ENCODE measurements at places on chromosomes 16 and 17.

- DNase-seq: no peak
Observed at GRCh38 chr17:56863974-56864373, 30.0 kb downstream of the DGKE start.

DNA sequence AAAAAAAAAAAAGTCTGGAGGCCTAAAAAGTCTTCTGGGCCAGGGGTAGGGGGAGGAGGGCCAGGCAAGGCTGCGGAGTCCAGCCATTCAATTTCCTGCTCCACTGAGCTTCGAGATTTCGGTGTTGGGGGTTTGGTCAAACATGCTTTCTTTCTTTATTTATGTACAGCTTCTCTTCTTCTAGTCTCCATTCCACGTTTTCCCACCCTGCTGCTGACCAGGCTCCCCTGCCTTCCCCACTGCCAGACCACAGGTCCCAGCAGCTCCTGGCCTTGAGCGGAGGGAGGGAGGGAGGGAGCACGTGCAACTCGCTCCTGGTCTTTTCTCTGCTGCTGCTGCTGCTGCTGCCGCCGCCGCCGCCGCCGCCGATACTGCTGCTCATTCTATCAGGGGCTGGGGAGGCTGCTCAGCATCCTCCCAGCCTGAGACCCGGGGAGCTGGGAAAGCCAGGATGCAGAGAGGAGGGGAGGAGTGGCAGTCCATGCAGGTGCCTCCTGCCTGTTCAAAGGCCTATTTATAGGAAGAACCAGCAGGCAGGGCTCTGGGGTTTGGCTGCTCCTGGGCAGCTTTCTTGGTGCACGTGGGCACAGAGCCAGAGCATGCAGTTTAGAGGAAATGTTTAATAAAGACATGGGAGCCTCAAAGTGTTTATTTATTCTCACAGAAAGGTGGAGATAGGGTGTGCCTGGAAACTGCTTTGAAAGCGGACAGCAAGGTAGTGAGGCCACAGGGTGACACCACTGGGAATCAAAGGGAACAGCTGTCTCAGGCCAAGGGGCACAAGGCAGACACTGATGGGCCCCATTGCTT lies 23.4 kb upstream of the ZFHX3 start:
- DNase-seq: no peak

- no peak for DNase-seq
Observed at GRCh38 chr16:56583351-56584168, 5.8 kb upstream of the MT3 start.

GRCh38 chr17:56141046-56141839 lies 12.0 kb upstream of the ANKFN1 start:
- DNase-seq: no peak

DNA sequence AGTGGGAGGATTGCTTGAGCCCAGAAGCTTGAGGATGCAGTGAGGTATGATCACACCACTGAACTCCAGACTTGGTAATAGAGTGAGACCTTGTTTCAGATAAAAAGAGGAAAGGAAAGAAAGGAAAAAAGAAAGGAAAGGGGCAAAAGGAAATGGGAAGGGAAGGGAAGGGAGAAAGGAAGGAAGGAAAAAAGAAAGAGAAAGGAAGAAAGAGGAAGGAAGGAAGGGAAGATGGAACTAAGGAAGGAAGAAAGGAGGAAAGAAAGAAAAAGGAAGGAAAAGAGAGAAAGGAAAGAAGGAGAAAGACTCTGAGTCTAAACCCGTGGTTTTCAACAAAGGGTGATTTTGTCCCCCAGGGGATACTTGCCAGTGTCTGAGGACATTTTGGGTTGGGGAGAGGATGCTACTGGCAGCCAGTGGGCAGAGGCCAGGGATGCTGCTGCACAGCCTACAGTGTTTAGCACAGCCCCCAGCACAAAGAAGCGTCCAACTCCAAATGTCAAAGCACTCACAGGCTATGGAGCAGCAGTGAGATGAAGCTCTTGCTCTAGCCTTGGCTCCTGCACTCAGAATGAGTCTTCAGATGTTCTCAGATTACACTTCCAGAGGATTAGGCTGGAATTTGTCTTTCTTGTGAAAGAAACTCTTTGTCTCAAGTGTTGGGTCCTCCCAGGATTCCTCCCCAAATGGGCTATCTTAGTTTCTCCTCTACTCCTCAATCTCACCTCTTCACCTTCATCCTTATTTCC lies 64.2 kb downstream of the BMERB1 start:
- no peak for DNase-seq
